ENCODE measurements at places on chromosomes 16 and 17. TPM values are rescaled to one million over a fixed set of nuclear protein-coding genes. Genes with fewer than 3 reads are reported as not detected.

DNA sequence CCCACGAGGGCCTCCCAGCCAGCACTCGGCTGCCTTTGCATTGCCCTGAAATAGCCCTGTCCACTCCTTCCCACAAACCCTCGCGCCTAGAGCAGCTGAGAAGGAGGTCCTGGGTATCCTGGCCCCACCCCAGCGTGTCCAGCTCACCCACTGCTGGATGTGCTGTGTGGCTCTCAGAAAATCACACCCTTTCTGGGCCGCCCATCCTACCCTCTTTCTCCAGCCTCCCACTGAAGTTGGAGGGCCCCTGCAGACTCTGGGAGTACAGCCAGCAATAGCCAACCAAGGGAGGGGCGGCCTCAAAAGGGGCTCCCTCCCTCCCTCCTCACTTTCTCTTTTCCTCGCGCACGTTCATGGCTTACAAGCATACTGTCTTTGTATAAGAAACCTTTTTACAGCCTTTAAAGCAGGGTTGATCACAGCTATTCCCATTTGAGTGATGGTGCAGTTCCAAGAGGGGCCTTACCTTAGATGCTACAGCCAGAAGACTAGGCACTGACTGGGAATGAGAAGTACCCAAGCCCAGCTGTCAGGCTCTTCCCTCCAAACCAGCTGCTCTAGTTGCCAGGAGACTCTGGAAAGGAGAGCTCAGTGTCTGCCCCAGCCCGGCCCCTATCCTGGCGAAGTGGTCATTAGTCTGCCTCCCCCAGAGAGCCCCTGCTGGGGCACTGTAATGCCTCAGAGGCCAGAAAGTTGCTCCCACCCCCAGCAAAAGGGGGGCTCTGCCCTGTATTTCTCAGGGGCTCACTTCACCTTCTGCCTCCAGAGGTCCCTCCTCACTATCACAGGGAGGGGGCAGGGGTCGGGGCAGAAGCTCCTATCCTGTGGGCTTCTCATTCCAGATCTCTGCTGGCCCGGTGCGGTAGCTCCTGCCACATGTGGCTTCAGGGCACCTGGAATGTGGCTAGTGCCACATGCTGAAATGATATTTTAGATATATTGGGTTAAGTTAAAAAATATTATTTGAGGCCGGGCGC lies 38.1 kb downstream of the DCAKD start:
- DNase-seq: no peak

DNA sequence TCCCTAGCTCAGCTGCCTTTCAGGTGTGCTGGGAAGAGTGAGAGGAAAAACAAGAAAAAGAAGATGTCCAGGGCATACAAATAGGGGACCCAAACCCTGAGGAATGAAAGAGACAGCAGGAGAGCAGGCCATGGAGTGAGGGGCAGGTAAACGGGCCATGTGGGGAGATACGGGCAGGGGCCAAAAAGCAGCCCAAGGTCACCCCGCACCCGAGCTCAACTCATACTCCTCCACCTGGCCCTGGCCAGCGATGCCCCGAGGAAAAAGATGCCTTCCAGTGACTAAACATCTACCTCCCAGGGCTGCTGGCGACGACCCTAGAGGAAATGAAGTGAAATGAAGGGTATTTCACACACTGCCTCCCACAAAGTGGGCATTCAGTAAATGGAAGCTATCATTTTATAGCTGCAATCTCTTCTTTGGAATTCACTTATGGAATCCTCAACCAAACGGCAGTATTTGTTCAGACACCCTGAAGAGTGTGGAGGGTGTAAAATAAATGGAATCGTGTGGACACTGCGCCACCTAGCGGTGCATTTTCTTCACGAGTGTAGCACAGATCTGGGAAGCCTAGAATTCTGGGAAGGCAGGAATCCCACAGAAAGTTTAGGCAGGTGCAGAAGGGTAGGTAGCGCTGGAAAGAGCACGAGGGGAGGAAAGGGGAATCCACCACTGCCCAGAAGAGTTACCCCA lies 14.9 kb downstream of the ELAC2 start:
- peak; percentile 68 for DNase-seq

DNA sequence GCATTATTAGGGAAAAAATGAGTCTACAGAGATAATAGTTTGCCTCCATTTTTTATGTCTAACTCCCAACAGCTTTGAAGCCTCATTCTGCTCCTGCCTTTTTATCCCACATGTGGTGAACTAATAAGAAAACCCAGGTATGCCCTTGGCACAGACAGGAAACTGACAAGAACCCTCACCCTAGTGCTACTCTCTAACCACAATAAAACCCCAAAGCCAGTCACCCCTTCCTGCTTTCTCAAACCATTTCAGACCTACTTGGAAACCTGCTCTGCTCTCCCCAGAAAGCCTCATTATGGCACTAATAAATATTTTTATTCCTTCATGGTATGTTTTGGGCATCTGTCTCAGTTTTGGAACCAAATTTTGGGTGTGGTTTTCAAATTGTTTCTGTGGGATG lies 3.9 kb upstream of the MARVELD3 start:
- DNase-seq: no peak

DNA sequence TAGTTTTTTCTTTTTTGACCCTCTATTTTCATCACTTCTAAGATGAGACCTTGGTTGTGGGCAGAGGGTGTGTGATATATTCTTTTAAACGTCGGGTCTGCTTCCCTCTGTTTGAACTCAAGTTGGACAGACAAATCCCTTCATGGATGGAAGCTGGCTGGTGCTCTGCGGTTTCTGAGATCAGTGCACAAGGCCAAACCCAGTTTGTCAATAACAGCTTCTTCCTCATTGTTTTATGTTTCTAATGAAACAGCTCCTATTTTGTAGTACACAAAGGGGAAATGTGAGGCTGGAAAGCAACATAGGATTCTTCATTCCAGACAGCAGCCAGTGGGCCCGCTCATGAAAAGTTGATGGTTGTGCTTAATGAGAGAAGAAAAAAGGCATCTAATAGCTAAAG lies 159.6 kb downstream of the PRKCA start:
- DNase-seq: no peak

The CD68 gene
- 12.6 TPM for total RNA-seq

The C16orf96 gene
- 0.07 TPM for total RNA-seq

The JPT1 gene
- 258 TPM for total RNA-seq

- DNase-seq: no peak
These were observed 9.1 kb downstream of the TP53I13 start for GRCh38 chr17:29577385-29578211.

DNA sequence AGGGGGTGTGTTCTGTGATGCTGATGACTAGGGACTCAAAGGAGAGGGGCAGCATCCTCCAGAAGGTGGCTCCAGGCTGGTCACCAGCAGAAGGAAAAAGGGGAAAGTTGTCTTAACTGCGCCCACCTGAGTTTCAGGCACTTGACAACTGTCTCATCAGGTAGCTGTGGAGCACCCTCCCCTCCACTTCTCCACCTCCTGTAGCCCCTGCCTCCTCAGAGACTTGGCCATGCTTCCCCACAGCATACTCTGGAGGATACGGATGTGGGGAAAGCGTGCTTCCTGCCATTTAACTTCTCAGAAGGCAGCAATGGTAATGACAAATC lies 17.9 kb downstream of the CFAP20 start:
- DNase-seq: no peak

The ADAM11 gene
- 0.17 TPM for total RNA-seq

GRCh38 chr17:81452551-81452950 lies 57.3 kb downstream of the BAHCC1 start:
- no peak for DNase-seq

DNA sequence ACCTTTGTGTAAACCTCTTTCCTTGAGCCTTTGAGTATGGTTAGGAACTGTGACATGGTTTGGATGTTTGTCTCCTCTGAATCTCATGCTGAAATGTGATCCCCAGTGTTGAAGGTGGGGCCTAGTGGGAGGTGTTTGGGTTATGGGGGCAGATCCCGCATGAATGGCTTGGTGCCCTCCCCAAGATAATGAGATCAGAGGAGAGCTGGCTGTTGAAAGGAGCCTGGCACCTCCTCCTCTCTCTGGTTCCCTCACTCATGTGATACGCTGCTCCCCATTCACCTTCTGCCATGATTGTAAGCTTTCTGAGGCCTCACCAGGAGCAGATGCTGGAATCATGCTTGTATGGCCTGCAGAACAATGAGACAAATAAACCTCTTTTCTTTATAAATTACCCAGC lies 1110.2 kb downstream of the CDH11 start:
- no peak for DNase-seq

DNA sequence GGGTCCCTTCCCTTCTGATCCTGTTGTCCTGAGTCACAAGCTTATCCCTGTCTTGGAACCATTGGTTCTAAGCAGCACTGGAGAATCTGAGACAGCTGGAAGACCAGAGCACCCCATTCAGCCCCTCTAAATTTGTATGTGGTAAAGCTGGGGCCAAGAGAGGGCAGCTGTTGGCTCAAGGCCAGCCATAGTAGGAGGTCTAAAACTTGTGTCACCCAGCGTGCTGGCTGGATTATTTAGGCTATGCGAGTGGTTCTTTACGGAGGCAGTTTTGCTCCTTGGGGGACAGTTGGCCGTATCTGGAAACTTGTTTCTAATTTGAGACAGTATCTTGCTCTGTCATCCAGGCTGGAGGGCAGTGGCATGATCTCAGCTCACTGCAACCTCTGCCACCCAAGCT lies 69.6 kb upstream of the GSE1 start:
- no peak for DNase-seq

- DNase-seq: no peak
These were observed 431 bp downstream of the DYNC1LI2 start for GRCh38 chr16:66751053-66751302.

The KRT12 gene
- not detected for total RNA-seq

DNA sequence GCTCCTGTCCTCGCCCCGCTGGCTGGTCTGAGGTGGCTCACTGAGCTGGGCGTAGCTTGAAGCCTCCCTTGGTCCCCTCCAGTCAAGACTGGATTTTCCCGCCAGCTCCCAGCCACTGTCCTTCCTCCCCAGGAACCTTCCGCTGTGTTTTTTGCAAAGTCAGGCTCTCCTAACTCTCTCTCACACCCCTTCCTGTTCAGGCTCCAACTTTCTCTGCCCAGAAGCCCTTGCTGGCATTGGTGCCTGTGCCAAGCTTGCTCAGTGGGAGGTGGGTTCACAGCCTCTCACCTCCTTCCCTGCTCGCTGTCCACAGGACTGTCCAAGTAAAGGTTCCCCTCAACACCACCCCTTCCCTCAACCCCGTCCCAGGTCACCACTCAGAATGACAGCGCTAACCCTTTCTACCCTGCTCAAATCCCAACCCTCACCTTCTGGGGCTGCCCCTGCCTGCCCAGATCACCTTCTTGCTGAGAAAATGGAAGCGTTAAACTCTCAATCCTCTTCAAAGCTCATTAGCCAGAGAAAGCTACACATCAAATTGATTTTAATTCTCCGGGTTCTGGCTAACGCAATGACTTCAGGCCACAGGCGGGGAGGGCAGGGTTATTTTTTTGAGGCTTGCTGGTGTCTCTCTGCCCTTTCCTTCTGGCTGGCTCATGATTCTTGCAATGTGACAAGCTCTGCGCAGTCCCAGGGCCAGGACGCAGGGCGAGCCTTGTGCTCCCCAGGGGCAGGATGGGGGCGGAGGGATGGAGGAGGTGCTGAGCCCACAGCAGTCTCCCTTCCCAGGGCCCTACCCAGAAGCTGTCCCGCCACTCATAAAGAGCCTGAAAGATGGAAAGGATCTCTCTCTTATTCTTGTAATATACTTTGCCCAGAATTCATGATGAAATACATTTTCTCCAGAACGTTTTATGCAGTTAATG lies 357.2 kb upstream of the TNRC6C start:
- DNase-seq: no peak

- no peak for DNase-seq
These were observed 18.8 kb upstream of the LITAF start for GRCh38 chr16:11605564-11605886.

DNA sequence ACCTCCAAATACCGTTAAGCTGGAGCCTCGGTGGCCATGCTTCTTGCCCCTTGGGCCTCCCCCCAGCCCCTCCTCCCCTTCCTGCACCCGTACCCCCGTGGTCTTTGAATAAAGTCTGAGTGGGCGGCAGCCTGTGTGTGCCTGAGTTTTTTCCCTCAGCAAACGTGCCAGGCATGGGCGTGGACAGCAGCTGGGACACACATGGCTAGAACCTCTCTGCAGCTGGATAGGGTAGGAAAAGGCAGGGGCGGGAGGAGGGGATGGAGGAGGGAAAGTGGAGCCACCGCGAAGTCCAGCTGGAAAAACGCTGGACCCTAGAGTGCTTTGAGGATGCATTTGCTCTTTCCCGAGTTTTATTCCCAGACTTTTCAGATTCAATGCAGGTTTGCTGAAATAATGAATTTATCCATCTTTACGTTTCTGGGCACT lies 928 bp downstream of the HBA1 start:
- DNase-seq: no peak

- no peak for DNase-seq
These were observed at the start of gene B3GNT9 for GRCh38 chr16:67150833-67151396. Gene B3GNT9 (minus strand): TSS chr16:67150998. CDS start chr16:67150485, 513 bp downstream.

The ABCA5 gene
- 15.1 TPM for total RNA-seq

- no peak for DNase-seq
These were observed 113.3 kb downstream of the FTO start for GRCh38 chr16:53817117-53817755.

- peak; percentile 72 for DNase-seq
These were observed 26.0 kb downstream of the COPZ2 start for GRCh38 chr17:48011405-48012150.

GRCh38 chr16:70746708-70747424 lies 54.1 kb downstream of the VAC14 start:
- DNase-seq: peak; percentile 80

The TEKT5 gene
- 0.15 TPM for total RNA-seq

GRCh38 chr17:33689725-33690124 lies 396.6 kb upstream of the ASIC2 start:
- no peak for DNase-seq

DNA sequence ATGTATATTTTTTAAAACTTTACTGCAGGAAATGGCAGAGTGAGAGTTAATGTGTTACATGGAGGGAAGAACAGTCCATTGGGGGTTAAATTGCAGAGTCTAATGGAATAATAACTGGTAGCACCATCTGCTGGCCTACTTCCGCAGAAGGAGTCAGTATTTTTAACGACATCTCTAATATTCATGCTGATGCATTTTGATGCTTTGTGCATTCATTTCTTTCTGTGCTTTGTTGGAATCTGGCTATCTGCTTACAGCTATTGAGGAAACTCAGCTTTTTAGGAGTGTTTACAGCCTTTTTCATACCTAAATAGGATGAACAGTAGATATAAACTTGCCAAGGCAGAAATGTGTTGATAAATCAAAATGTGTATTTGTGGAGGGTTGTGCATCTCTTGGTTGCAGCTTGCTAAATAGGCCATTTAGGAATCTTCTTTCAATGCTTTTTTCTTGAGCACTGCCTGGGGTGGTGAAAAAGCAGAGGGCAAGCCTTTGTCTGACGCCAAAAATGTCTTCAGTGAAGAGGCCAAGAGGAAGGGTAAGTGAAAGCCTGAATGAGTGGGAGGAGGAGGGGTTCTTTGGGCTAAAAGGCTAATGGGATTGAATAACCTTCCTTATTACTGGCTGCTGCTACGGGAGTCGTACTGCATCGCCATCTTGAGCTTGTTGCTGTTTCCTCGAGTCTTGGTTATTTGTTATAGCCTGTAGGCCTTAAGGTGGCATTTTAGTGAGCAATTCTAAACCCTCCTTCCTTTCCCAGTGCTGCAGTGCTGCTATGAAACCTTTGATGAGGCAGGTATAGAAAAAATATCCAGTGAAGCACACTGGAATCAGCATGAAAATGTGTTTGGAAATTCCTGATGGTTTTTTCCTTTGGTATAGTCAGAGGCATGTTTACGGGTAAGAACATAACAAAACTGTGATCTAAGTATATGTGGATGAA lies 153.3 kb downstream of the CHD9 start:
- peak; percentile 30 for DNase-seq

The ALOX15B gene
- not detected for total RNA-seq

The ATP1B2 gene
- 0.30 TPM for total RNA-seq

The CCDC200 gene
- not detected for total RNA-seq

The CNGB1 gene
- not detected for total RNA-seq
